ENCODE measurements at places on chromosomes 3 and 15.

DNA sequence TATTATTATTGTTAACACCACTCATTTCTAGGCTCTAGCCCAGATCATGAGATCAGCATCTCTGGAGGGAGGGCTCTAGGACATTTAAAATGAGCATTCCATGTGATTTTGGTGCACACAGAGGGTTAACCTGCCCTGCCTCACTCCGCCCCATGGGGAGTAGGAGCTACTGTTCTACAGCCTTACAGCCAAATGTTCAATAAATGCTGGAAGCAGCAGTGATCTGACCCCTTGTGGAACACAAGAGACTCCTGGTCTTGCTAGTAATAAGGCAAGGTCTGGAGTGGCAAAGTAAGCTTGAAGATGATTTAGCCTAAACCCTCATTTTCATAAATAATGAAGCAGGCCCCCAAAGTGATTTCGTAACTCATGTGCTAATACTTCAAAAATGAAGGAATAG, 166.4 kb upstream of the EOMES start:
- no peak for DNase-seq

DNA sequence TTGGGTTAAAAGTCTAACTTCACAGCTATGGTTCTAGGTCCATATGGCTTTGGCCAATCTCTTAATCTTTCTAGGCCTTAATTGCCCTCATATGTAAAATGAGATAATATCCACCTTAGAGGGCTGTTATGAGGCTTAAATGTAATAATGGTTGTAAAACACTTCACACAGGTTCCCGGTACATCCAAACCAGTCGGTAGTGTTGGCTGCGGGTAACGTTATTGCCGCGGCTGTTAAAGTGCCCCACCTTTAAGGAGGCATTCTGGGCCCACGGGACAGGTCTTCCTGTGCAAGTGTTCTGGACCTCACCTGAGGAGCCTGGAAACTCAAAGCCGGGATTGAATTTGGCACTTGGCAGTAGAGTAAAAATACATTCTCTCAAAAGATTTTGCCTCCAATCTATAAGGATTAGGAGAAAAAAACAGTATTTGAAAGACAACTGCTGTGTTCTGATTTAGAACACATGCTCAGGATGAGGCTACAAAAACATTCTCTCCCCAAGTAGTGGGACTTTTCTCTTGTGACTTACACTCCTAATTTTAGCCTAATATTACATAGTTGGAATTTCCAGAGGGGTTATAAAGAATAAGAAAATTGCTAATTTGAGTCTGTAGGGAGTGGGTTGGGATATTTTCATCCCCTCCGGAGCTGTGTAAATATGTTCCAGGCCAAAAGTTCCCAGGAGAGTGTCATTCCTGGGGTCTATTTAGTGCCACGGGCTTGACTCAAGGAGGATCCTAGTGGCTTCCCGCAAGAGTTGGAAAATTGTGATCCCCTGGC, 44.9 kb upstream of the TSEN2 start:
- no peak for DNase-seq

DNA sequence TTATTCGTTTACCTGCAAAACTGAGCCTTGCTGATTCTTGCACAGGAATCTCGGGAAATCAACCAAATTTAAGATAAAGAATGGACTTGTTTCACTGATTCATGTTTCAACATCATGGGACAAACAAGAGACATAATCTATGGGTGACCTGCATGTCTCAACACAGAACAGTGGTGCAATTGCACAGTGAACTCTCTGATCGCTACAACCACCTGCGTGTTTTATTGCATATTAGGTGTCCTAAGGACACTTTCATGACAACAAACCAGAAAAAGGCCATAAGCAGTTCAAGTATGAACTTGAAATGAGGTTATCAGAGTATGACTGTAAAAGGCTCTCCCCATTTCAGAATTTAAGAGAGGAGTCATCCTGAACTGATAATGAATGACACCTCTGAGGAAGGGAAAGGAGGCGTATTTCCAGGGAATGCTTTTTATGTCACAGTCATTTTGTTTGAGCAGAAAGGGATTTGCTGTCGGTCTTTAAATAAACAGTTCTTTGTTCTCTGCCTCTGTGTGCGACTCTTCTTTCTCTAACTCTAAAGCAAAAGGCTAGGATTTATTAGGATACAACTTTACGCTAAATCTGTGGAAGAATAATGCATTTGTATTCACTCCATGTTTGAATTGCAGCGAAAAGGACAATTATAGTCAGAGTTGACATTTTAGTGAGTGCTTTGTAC, 167.2 kb downstream of the RBMS3 start:
- DNase-seq: no peak

DNA sequence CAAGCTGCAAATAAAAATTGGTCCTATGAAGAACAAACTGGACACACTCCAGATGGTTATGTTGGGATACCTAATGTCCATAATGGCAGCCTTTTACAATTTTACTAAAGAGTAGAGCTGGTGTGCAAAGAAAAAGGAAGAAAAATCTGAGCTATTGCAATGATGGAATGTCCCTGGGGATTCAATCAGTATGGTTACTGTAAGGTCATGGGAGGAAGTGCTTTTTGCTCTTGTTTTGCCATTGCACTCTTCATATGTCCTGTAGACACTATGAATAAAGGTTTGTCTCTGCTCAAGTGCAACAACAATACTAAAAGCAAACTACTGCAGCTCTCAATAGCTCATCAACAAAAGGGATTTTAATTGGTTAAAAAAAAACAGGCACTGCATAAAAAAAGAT, 5.4 kb downstream of the PFN2 start:
- no peak for DNase-seq

- DNase-seq: peak; percentile 39
These were observed 134.8 kb upstream of the ANKRD28 start for GRCh38 chr3:15932348-15933300.

DNA sequence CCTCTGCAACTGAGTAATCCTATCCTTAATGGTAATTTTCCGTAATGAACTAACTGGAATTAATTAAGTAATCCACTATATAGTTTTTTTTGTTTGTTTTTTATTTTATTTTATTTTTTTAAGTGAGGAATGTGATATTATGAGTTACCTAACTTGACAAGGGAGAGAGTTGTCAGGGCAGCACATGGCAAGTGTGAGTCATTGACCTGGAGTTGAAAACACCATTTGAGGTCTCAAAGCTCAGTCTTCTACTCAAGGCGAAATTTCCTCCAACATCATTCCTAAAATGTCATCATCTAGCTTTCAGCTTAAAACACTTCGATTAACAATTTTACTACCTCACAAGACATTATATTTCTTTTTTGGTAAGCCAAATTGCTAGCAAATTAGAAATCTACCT, 87.8 kb downstream of the NECTIN3 start:
- no peak for DNase-seq

DNA sequence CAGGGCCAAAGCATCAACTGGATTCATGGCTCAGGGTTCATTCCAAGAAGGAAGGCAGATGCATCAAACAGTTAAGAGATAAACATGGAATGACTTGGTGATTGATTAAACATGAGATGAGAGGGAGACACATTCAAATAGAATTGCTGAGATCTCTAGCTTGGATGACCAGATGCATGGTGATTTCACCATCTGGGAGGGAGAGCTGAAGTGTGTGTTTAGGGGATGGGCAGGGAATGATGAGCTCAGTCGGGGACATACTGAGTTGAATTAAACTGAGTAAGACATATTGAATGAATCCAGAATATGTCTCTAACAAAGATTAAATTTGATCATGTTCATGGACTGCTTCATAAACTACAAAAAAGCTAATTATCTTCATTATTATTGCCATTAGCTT, 35.5 kb downstream of the CADPS start:
- DNase-seq: no peak

- DNase-seq: no peak
These were observed 6.1 kb upstream of the THSD4 start for GRCh38 chr15:71109130-71109529.
